NCI-H1417 treated with DMSO at 0.1 percent for 48 hours (cell line): ENCODE measurements at places on chromosomes 6 and 20.

- DNase-seq, result no peak
These were observed 24.3 kb upstream of the KIAA0408 start for GRCh38 chr6:127483399-127484055.

DNA sequence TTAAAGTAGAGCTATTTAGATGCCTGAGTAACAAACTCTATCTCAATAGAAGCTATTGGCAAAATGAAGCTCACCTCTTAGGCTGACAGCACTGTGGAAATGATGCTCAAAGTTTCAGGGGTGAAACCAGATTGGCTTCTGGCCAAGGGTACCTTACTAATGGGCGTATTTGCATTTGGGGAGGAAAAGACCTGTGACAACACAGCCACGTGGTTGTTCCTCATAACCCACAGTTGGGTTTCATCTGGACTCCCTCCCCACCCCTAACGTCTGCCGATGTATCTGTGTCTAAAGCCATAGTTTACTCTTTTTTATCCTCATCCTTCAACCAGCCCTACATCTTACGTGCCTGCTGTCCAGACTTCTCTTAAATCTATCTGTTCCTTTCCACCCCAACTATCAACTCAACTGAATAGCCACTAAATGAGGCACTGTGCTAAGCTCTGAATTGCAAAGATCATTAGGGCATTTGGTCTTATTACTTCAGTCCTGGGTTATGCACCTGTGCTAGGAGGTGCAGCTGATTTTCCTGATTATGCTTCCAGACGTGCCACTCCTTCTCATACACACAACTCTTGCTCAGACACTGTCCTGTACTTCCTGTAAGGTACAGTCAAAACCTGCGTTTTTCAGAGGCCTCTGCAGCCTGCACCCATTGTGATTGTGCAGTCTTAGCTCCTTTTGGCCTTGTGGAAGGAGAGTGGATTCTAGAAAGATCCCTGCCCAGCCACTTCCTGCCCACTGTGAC, 80.6 kb upstream of the ARMC2 start:
- no peak for DNase-seq

- no peak for DNase-seq
These were observed 82.9 kb upstream of the MLN start for GRCh38 chr6:33886673-33887144.

DNA sequence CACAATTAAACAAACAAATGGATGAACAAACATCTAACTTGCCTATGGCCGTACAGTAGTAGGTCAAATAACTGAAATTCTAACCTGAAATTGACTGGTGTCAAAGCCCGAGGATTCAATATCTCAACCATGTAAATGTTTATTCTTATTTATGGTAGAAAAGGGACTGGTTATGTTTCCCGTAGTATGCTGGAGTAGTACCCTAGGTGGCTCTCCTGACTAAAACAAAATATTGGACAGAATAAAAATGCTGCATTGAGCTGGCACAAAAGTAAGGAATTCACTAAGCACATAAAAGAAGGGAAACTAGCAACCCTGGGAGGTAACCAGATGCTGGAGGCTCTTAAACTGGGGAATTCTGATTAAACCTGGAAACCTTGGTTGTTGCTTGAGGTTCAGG, 117.1 kb upstream of the PREP start:
- DNase-seq, result no peak

DNA sequence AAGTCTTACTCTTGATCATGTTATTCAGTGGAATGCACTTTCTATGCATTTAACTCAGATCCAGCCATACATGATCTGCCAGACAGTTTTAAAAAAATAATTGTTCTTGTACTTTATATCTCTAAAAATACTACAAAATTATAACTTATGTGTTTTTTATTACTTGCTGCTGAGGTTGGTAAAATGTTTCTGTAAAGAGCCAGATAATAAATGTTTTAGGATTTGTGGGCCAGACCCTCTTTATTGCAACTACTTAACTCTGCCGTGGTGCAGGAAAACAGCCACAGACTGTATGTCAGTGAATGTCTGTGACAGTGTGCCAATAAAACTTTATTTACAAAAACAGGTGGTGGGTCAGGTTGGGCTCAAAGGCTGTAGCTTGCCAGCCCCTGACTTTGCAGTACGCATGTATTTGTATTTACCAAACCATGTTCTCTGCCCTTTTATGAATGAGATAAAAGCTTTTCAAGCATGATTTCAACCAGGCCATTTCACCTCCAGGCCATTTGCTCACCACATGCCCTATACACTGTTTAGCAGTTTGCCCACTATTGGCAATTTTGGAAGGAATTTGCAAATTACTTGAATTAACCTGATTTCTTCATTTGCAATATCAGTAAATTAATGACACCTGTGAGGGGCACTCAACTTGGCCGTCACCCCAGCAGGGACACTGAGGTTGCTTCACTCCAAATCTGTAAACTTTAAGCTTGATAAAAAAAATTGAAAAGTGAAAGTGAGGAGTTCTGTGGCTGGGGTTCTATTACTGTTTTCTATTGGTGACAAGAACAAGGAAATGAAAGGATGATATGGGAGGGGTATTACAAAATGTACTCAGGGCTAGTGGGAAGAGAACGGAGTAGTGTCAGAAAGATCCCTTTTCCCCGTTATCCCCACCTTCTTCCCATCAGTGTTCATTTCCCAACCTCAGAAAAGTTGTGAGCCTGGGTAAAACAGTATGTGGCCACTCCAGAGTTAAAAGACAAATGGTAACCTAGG, 133.4 kb downstream of the CEBPB start:
- no peak for DNase-seq

DNA sequence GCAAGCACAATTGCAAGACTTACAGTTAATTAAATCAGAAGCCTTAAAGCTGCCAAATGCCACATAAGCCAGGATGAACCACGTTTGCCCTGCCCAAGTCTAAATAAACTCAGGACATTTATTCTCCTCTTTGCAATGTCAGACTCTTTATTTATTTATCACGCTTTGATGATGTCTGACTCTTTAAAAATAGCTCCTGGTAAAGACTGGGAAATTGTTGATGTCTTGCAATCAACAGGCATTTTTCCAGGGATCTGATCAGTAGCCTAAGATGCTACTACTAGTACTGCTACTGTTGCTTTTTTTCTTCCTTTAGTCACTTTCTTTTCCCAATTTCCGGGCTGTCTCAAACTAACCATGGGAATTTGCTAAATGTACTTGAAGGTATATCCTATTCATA, 365.8 kb upstream of the MARCKS start:
- DNase-seq, result no peak

DNA sequence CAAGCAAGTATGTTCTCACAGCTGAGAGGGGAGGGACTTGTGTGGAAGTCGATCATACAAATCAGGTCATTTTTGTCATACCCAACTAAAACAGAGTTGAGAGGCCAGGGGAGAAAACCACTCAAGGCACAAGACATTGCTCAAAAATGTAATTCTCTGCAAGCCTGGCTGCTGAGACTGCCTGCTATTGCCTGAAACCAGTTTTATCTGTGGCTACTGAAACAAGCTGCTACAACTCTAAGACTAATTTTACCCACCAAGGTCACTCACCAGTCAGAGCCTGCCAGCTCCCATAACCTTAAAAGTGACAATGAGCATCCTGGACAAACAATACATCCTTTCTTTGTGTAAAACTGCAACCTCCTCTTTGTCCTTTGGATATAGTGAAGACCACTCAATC, 54.1 kb upstream of the CST7 start:
- no peak for DNase-seq

DNA sequence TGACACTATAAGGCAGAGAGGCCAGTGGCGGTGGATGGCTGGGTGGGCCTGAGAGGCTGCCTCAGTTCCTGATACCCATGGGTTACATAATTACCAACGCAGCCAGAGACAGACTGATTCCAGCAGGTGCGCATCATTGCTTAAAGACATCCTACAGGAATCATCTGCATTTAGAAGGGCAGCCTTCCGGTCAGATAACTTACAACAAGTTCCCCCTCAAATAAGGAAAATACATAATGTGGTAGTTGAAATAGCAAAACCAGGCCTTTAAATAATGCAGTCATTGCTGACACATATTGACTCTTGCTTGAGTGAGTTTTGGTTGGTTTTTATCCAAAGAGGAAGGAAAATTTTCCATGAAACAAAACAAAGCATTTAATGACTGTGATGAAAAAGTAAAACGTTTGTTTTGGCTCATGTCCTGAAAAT, 81.9 kb downstream of the SIM1 start:
- DNase-seq, result no peak

GRCh38 chr6:110875548-110876169, 1.1 kb downstream of the AMD1 start:
- DNase-seq, result no peak

DNA sequence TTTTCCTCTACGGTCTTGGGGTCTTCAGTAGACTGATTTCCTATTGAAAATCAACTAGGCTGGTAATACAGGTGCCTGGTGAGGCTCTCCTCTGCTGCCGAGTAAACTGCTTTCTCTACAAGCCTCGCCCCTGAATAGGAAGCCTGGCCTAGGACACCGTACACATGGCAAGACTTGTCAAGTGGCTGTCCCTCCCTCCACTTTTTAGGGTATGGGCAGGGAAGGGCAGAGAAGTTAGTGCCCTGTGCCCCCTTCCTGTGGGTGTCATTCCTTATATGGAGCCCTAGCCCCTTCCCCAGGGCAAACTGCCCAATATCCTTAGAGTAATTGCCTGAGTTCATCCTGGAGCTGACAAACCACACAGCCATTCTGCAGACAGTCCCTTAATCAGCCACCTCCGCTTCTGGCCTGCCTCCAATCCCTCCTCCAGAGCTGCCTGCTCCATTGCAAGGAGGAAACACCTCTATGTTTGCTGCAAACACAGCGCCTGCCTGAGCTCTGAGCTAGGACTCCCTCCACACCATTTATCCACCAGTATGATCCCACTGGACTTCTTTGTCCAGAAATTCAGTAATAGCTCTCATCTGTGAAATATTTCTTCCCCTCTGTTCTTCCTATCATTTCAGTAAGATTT, 93.1 kb downstream of the CHD6 start:
- DNase-seq, result no peak

DNA sequence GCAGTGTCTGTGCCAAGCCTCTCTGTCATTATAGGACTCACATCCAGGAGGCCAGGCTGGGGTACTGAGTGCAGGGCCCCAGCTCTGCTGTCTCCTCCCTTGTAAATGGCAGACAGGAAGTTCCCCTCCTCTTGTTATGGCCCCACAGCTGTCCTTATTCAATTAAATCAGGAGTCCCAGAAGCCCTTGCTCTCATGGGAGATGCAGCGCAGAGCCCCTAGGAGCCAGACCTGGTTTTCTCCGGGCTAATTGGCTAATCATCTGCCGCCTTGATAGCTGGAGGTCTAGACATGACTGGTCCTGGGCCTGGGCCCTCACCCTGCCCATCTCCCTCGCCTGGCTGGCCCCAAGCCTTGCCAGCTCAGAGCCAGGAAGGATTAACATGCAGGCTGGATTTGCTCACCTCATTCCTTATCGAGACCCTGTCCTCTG, 172.0 kb downstream of the VEGFA start:
- no peak for DNase-seq

DNA sequence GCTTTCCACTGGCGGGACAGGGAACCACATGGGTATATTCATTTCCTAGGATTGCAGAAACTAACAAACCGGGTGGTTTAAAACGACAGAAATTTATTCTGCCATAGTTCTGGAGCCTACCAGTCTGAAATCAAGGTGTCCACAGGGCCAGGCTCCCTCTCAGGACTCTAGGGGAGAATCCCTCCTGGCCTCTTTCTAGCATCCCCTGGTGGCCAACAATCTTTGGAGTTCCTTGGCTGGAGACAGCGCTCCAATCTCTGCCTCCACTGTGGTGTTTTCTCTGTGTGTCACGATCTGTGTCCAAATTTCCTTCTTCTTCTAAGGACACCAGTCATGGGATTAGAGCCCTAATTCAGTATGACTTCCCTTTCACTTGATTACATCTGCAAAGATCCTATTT, 95.0 kb downstream of the SCML4 start:
- DNase-seq, result no peak

- DNase-seq, result no peak
These were observed 59.0 kb upstream of the PDE10A start for GRCh38 chr6:165722022-165722421.

DNA sequence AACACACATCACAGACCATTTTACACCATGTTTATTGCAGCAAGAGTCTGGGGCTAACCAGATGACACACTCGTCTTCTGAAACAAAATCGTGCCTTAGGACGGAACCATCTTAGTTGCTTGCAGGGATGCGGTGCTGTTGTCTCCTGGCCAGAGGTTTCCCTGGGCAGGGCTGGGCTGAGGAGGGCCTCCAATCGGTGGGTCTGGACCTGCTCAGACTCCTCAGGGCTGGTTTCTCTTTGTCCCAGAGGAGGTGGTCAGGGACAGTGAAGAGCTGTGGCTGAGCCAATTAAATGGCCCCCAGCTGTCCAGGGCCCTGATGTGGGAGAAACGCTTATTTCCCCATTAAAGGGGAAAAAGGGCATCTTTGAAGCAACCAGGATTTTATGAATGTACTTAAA, 117.6 kb downstream of the SLC24A3 start:
- no peak for DNase-seq

DNA sequence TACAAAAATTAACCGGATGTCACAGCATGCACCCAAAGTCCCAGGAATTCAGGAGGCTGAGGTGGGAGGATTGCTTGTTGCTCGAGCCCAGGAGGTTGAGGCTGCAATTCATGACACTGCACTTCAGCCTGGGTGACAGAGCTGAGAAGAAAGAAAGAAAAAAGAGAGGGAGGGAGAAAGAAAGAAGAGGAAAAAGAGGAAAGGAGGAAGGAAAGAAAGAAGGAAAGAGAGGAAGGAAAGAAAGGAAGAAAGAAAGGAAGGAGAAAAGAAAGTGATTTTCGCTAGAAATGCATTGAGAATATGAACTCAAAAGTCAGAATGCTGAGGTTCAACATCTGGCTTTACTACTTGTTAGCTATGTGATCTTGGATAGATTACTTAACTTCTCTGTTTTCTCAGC, 6.6 kb downstream of the SENP6 start:
- DNase-seq, result no peak

DNA sequence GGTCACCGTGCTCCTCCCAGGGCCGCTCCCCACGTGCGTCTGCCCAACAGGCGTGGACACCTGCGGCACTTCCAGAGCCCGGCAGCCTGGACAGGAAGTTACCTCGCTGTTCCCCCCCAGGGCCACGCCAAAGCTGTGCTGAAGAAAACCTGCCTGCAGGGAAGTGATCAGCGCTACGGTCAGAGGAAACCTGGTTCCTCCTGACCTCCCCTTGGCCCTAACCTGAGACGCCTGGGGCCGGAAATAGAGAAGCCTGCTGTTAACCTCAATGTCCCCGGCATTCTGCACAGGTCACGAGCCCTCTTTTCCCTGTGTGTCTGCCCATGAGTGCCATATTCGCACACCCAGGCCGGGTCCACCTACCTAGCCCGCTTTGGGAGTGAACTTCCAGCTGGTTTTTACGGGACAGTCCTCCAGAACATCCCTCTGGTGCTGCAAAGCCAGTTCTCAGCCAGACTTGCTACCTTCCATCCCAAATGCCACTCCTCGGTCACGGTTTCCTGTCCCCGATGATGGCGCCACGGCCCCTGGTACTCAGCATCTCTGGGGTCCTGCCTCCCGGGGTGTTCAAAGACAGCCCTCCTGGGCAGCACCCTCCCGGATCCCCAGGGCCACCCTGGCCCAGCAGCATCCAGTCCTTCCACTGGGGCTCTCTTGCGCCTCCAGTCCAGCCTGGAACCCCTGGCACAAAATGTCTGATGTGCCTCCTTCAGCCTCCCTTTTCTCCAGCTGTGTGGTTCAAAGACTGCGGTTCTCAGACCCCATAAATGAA, 12.0 kb upstream of the IRF4 start:
- DNase-seq, result no peak
